Esophagus squamous epithelium (tissue), 5 donors: ENCODE measurements at places on chromosomes 5 and 9. TPM values are rescaled to one million over a fixed set of nuclear protein-coding genes. Genes with fewer than 3 reads are reported as not detected.

AQP7 gene
- total RNA-seq, result not detected

FGD3 gene
- 2.4 TPM for total RNA-seq

GRCh38 chr5:89991592-89991991 is 418.0 kb downstream of the CETN3 start:
- no peak for DNase-seq

GRCh38 chr5:102863764-102864560 is 108.9 kb downstream of the PAM start:
- no peak for DNase-seq

DNA sequence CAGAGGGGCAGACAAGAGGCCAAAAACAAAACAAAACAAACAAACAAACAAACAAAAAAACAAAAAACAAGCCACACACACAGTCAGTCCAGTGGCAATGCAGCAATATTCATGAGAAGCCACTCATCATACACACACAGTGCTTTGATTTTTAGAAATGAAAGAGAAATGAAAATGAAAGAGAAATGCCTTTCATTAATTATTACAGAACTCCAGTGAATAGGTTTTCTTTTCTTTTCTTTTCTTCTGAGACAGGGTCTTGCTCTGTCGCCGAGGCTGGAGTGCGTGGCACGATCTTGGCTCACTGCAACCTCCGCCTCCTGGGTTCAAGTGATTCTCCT is 36.9 kb downstream of the SPRY4 start:
- no peak for DNase-seq

CCL27 gene
- not detected for total RNA-seq

- DNase-seq, result no peak
Observed at GRCh38 chr5:102809033-102809432, 53.9 kb downstream of the PAM start.

HTR1A gene
- not detected for total RNA-seq

GRCh38 chr5:32953694-32954093 is 242.6 kb downstream of the NPR3 start:
- DNase-seq, result no peak

ADAMTSL1 gene
- total RNA-seq, result 0.80 TPM

DNA sequence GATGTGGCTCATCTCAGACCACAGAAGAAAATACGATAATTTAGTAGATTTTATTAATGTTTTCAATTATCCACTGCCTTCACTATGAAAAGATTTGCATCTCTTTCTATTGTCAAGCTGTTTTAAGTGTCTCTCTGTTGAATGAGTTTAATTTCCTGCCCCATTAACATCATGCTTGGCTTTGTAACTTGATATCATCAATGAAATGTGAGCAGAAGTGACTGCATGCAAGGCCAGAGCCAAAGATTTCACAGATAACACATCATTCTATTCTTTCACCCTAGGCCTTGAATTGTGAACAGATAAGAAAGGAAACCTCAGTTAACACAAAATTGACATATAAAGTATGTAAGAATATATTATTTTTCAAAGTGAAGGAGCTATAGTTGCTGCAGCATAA is 986.4 kb upstream of the CDH18 start:
- DNase-seq, result no peak

PLGRKT gene
- 23.0 TPM for total RNA-seq

- no peak for DNase-seq
Observed at GRCh38 chr9:6584881-6585597, 60.5 kb downstream of the GLDC start.

- DNase-seq, result no peak
Observed at GRCh38 chr9:5621327-5621726, 7.6 kb upstream of the RIC1 start.

- DNase-seq, result no peak
Observed at GRCh38 chr9:137027369-137028262, at the start of gene ABCA2. Gene ABCA2, minus strand, starts transcription at chr9:137028237. Its CDS starts 97 bp downstream, at chr9:137028140.

GRCh38 chr5:166262395-166262794 is 2029.0 kb upstream of the WWC1 start:
- DNase-seq, result no peak

DMRT2 gene
- not detected for total RNA-seq

ADAMTS2 gene
- total RNA-seq, result 3.4 TPM

OTP gene
- total RNA-seq, result not detected

DMRTA1 gene
- 3.4 TPM for total RNA-seq

DNA sequence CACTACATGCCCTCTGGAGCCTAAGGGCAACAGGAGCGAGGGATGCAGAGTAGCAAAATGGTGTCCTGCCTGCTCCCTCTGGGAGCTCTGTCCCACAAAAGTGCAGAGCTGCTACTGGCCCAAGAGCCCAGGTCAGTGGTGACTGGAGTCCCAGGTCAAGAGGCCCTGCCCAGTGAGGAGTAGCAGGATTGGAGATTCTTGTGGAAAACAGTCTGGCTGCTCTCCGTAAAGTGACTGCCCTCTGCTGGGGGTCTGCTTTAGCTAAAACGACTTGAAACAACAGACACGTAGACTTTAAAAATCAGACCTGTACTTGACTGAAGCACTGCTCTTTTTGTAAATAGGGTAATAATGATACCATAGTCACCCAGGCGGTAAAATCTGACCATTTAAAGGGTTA is 917.0 kb downstream of the MAT2B start:
- no peak for DNase-seq

- DNase-seq, result no peak
Observed at GRCh38 chr5:151154931-151155774, 2.4 kb downstream of the ANXA6 start.

DNA sequence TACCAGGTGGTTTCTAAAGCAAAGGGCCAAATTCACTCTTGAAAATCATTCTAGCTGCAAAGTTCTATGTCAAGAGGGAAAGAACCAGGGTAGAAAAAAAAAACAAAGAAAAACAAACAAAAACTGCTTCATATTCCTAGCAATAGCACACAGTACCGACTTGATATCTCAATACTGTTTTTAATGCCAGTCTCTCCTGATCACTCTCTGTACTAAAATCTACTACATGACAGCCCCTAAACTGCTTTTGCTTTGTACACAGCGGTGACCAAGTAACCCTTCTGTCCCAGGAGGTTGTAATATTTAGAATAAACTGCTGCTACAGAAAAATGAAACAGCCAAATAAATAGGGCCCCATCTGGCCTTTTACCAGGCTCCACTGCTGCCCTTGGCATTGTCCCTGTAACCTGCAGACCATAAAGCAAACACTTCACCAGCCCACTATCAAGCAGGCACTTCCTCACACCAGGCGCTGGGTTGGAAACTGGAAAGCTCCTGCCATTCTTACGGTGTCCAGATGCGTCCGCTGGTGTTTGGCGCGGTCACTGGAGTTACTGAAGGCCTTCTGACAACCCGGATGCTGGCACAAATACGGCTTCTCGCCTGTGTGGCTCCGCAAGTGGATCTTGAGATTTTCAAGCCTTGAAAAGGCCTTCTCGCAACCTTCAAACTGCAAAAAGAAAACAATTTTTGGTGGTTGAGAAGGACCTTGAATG is 363.2 kb downstream of the GLIS3 start:
- DNase-seq, result no peak

DNA sequence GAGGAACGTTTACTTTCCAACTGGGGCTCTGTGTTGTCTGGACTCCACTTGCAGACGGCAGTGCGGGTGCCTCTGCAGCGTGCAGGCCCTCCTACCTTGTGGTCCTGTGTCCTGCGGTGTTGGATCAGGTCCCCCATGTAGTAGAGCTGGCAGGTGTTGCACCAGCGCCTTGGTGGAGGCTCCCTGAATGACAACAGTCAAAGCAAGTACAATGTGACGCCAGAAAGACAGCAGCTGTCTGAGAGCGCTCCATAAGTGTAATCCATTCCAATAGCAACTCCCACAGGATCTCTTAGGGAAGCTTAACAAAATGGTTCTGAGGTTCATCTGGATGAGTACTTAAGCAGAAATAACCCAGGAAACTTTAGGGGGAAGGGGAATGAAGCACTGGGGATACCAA is 9.9 kb downstream of the BBLN start:
- no peak for DNase-seq
